ENCODE measurements at places on chromosomes 7 and 10.

DNA sequence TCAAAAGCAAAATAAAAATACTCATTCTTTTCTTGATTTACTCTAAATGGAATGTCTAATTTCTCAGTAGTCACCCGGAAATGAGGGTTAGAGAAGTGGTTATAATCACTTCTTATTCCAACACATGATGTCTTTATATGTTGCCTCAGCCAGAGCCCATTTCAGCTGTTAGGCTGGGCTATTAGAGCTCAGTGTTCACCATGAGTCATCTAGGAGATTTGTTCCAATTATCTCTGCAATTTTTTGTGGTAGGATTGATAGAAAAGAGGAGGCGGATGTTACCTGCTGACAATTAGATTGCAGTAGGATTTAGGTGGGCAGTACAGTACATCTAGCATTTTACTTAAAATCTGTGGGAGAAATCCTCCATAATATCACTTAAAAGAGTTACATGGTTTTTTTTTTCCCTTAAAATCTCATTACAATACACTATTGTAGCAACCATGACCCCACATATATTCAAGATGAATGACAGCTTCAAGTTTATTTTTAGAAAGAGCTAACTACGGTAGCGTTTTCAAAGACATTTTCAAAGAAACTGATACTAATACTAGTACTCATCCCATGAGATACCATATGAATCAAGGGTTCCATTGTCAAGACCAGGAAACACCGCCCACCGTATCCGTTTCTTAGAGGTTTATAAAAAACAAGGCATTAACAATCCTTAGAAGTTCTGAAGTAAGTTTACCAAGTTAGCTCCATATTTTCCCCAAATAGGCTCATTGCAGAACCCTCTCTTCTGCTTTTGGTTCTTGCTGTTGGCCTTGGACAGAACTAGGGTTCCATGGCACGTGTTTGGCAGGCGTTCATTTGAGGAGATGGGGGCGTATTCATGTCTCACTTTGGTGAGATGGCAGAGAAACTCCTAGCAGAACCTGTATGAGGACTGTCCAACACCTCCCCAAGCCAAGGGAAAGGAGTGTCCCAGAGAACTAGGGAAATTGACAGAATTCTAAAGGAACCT is 10.4 kb downstream of the CPA2 start:
- DNase-seq: no peak

DNA sequence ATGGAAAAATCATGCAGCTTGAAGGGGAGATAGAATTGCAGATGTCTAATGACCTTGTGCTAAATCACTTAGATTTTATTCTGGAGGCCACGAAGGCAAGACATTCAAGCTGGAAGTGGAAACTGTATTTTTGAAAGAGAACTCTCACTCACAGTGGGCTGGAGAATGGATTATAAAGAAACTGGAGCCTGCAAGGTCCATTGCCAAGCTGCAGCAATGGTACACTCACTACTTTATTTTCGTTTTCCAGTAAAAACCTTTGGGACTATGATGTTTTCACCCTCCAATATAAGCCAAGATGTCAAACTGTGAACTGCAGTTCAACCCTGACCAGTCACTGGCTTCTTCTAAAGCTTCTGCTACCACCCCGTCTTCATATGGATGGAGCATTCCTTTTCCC is 62.0 kb downstream of the SKIDA1 start:
- DNase-seq: no peak

- DNase-seq: no peak
These were observed 61.8 kb upstream of the A1CF start for GRCh38 chr10:50946991-50947781.

DNA sequence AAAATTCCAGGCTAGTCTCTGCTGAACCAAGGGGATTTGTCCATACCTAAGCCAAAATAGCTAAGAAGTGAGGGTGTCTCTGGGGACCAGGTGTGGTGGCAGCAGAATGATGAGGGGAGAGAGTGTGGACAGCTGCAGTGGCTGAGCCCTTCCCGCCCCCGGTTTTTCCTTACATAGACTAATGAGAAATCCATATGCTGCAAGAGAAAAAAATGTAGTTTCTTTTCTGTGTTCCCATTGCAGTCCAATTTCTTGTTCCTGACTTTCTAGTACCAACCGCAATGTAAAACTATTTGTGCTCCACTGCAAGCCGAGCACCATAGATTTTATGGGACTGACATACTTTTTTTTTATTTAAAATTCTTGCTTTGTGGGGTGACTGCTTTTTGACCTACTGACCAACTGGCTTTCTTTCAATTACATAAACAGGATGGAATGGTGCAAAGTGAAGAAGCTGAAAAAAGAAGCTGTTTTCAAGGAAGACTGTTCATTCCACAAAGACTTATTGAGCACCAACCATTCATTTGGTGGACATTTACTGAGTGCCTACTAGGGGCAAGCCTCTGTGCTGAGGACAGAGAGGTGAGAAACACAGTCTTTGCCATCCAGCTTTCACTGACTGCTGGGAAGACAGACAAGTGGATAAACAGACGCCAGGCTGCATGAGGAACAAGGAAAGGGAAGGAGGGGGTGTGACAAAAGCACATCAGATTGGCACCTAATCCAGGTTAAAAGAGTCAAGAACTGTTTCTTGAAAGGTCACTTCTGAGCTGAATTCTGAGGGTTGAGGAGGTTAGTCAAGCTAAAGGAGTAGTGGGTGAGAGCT is 9.8 kb downstream of the CEP41 start:
- peak; percentile 76 for DNase-seq

DNA sequence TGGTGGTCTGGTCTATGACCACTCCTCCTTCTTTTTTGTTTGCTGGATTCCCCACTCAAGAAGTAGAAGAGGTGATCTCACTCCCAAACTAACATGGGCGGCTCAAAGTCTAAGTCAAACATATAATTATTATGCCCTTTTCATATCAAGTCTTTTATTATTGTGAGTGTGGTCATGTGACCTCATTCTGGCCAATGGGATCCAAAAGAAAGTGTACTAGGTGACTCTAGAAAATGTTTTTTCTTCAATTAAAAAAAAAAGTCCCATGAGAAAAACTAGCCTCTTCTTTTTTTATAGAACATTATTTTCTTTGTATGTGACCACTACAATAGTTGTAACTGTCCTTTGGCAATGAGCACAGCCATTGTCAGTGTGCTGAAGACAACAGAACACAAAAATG is 772.7 kb downstream of the KCNMA1 start:
- no peak for DNase-seq

DNA sequence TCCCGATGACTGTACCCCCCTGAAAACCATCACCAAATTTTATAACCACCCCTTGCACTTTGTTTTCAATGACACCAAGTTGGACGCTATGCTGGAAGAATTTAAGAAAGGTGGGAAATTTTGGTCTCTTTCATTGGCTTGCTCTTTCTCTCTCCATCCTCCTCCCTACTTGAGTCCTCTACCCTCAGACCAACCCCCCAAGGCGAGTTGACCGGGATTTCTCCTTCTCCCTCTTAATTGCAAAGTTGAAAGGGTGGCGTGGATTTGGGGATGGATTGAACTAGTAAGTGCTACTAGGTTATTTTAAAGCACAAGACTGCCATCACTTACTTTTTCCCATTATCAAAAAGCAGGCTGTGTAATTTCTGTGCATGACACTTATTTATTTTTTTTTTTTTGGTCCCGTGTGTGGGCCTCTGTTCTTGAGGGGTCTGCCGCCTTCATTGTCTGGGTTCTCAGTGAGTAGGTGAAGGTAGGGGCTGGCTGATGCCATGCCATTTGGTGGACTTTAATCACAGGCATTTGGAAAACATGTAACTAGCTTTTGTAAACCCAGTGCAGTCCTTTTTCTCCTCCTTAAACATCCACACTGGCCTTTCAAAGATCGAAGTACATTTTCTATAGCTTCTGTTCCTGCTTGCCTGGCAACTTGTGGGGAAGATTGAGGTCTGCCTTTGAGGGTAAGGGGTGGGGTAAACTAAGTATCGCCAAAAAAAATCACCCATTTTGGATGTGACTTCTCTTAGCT is 2.1 kb downstream of the CNNM2 start:
- no peak for DNase-seq

DNA sequence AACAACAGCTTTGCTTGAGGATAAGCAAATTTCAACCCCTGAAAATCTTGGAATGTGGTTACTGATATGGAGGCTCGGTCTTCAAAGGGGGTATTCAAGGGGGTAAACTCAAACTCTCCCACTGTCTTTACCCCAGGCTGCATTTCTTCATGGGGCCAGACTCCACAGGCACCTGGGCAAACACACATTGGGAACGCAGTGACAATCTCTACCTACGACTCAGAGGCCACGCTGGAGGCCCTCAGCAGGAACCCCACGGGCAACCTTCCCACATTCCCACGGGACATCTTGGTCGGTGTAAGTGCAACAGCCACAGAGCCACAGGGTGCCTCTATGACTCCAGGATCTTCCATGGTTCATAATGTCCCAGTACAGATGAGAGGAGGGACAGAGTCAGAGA is 2.2 kb upstream of the INSIG1 start:
- no peak for DNase-seq

DNA sequence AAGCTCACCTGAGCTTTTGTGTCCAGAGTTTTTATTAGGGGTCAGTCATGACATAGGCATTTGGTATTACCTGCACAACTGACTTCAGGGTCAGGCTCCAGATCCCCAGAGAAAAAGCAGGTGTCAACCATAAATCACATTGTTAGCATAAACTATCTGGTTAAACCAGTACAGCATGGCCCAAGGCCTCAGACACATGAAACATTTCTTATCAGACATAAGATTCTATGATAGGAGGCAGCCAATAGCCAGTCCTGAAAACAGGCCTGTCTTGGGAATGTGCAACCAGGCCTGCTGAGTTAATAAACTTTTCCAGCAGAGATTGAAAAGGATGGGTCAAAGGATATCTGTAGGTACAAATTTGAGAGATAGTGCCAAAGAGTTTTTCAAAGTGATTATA is 116.1 kb downstream of the TPST1 start:
- DNase-seq: no peak

DNA sequence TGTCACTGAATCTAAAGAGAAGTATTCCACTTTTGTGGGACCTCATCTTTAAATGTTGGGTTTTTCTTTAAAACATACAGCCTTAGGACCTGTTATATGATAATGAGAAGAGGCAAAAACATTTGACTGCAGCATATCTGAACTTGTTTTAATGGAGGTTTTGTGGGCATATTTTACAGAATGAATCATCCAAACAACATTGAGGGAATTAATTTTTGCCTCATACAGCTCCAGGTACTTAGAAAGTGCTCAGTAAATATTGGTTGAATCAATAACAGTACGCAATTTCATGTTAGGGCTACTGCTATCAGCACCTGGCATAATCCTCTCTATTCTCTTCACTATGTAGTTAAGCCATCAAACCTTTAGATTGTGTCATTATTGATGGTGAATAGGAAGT is 115.9 kb downstream of the MALRD1 start:
- DNase-seq: no peak

GRCh38 chr10:31090894-31091607 is 59.4 kb upstream of the ZNF438 start:
- DNase-seq: no peak

DNA sequence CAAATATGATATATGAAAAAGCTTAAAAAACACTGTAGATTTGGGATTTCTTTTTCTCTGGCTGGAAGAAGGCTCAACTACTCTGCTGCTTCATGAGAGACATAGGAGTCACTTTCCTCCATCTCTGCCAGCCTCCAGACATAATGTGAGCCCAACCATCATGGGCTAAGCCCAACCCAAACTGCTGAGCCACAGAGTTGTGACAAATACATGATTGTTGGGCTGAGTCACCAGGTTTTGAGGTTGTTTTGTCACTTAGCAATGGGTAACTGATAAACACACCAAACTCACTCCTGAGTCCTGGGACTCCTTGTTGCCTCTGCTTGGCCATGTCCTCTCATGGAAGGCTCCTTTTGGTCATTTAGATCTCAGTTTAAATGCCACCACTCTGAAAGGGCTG is 381.8 kb upstream of the FZD8 start:
- DNase-seq: peak; percentile 41

- DNase-seq: no peak
These were observed 925.2 kb upstream of the GHITM start for GRCh38 chr10:83214136-83214535.

GRCh38 chr10:125389648-125390047 is 229.3 kb upstream of the CTBP2 start:
- no peak for DNase-seq

- no peak for DNase-seq
These were observed 4.6 kb upstream of the BLVRA start for GRCh38 chr7:43753843-43754242.

DNA sequence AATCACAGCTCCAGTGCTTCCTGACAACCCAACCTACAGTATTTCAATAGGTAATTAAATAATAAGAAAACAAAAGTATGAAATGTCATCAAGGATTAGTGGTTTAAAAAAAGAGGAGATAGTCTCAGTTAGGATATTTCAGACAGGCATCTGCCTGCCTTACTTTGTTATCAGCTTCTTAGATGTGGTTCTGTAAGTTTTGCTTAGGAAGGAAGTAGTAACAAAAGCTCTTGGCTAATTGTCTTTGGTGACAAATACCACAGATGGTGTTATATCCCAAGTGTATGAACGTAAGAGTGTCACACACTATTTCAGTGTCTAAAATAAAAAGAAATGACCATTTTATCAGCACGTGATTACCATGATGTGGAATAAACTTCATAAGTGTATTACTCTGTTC is 9.8 kb upstream of the ACTA2 start:
- DNase-seq: no peak

- no peak for DNase-seq
These were observed 171.5 kb downstream of the PRPF18 start for GRCh38 chr10:13758312-13758711.

- DNase-seq: no peak
These were observed 47.2 kb upstream of the DPYSL4 start for GRCh38 chr10:132139526-132139925.

DNA sequence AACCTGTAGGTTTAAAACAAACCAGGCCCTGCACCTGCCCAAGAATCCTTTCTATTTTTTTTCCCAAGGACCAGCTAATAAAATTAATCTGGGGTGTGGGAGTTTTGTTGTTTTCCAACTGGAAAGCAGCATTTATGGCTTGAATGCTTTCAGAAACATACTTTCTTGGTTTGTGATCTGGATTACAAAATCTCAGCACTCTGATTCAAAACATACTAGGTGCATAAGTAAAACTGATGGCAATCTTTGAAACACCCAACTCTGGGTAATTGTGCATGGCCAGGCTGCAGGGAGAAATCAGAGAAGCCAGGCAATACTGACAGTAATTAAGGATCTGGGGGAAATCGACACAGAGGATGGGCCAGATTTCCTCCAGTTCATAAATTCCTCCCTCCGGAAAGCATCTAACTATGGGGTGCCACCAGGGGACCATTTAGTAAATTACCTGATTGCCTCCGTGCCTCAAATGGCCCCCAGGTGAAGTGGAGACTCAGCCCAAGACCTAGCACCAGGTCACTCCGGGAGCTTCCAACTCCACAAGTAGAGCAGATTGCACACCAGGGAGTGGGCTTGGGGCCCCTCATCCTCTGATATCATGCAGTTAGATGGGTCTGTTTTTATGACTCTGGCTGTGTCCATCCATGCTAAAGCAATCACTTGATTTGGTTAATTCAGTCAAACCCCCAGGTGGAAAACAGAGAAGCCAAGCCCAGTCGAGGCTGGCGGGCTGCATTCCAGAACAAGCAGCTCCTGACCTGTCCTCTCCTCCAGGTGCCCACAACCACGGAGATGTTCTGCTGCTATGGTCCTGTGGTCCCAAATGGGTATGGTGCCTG is 15.2 kb upstream of the C10orf53 start:
- DNase-seq: no peak

GRCh38 chr10:132583456-132583855 is 45.9 kb downstream of the INPP5A start:
- DNase-seq: no peak

- DNase-seq: peak; percentile 97
These were observed 204.4 kb downstream of the CXCL12 start for GRCh38 chr10:44180321-44181168.

- no peak for DNase-seq
These were observed 10.2 kb downstream of the APBB1IP start for GRCh38 chr10:26448292-26448691.

Measured in BJ (cell line).